ENCODE measurements at places on chromosomes 13 and 19.

GRCh38 chr19:31386806-31387205 is 37.6 kb upstream of the TSHZ3 start:
- DNase-seq = no peak

- no peak for DNase-seq
Observed at GRCh38 chr13:42388326-42388725, 116.4 kb downstream of the AKAP11 start.

GRCh38 chr13:111367340-111367739 is 46.9 kb downstream of the TEX29 start:
- DNase-seq = no peak

- no peak for DNase-seq
Observed at GRCh38 chr19:50902640-50903039, 8.6 kb downstream of the KLK4 start.

GRCh38 chr13:47437406-47437805 is 540.6 kb upstream of the HTR2A start:
- no peak for DNase-seq

DNA sequence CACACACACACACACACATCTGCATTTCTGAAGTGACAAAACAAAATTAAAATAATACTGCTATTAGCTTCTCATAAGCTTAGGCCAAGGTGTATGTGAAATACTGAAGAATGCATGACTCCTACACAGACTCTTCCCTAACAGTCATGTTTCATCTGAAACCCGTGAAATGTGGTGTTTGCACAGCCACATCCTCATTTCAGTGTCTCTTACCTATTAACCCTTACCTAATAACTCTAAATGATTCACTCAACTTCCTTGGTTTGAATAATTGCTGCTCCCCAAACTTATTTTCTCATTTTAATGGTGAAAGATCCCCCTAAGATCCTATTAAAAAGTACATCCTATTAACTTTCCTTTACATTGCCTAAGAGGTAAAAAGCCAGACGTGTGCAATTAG is 117.6 kb downstream of the MIPEP start:
- no peak for DNase-seq

- no peak for DNase-seq
Observed at GRCh38 chr19:17109962-17110598, 34.5 kb downstream of the MYO9B start.

DNA sequence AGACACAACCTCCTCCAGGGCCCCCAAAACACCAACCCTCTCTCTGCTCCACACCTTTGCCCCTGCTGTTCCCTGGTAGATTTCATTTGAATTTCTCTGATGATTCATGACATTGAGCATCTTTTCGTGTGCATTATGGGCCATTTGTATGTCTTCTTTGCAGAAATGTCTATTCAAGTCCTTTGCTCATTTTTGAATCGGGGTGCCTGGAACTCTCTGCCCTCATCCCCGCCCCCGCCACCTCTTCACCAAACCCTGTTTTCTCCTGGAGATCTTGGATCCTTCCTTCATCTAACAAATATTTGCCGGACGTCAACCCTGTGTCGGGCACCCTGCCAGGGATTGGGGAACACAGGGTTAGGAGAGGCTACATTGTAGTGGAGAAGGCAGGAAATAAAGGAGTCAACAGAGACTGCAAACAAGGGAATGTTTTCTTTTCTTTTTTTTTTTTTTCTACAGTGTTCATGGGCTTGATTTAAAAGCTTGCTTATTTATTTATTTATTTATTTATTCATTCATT is 25.5 kb upstream of the SLC1A5 start:
- no peak for DNase-seq

DNA sequence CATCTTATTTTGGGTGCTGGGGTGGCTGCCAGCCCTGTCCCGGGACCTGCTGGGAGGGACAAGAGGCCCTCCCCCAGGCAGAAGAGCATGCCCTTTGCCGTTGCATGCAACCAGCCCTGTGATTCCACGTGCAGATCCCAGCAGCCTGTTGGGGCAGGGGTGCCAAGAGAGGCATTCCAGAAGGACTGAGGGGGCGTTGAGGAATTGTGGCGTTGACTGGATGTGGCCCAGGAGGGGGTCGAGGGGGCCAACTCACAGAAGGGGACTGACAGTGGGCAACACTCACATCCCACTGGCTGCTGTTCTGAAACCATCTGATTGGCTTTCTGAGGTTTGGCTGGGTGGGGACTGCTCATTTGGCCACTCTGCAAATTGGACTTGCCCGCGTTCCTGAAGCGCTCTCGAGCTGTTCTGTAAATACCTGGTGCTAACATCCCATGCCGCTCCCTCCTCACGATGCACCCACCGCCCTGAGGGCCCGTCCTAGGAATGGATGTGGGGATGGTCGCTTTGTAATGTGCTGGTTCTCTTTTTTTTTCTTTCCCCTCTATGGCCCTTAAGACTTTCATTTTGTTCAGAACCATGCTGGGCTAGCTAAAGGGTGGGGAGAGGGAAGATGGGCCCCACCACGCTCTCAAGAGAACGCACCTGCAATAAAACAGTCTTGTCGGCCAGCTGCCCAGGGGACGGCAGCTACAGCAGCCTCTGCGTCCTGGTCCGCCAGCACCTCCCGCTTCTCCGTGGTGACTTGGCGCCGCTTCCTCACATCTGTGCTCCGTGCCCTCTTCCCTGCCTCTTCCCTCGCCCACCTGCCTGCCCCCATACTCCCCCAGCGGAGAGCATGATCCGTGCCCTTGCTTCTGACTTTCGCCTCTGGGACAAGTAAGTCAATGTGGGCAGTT is 8.6 kb downstream of the CALM3 start:
- no peak for DNase-seq

- no peak for DNase-seq
Observed at GRCh38 chr19:23509686-23510450, 114.6 kb upstream of the ZNF91 start.

DNA sequence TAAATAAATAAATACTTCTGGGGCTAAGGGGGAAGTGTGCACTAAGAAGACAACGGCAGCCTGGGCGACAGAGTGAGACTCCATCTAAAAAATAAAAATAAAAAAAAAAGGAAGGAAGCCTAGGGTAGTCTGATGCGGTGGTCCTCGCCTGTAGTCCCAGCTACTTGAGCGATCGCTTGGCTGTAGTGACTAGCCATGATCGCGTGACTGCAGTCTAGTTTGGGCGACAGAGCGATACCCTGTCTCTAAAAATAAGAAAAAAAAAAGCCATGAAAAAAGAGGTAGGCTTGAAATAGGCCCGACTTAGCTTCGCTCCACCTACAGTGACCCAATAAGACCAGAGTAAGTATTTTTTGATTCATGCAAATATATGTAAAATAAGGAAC is 661 bp upstream of the BABAM1 start:
- no peak for DNase-seq

DNA sequence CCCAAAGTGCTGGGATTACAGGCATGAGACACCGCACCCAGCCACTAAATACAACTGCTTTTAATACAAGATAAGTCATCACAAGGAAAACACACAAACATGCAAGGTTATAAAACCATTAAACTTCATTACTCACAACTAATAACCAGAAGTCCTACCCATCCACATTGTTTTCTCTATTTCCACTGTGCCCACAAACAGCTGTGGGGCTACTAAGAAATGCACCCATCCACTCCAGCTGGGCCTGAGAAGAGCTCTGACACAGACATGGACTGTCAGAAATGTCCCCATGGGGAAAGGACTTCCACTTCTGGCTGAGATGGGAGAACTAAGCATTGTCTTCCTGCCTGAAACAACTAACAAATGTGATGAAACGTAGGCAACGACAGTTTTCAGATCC is 17.2 kb downstream of the SAFB2 start:
- no peak for DNase-seq

- DNase-seq = no peak
Observed at GRCh38 chr19:10919352-10920287, 8.8 kb downstream of the YIPF2 start.

DNA sequence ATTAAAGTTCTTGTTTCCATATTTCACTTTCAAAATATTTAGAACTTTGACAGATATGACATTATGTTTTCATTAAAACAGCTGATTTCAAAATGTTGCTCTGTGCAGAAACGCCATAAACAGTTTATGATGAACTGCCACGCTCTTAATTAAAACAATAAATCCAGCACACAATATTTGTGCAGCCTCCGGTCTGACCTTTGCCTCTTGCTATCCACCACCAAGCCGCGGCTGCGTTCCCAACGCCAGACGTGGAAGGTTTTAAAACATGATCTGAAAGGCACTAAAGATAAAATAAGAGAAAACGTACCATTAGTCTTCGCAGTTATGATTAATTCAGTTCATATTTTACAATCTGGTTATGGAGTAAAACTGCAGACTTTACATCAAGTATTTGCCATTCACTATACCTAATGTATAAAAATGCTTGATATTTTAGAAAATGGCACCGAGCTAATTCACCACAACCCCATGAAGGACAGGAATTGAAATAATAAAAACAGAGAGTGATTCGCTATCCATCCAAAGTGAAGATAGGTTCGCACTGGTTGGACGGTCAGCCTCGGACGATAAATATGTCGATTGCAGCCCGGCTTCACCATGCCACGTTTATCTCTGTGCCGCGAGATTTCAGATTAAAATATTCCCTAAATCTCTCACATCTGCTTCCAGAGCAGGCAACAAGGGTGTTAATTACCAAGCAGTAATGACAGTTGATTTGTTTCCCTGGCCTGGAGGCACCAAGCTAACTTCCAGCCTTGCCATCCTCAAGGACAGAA is 103.3 kb upstream of the ZNF507 start:
- DNase-seq = no peak

DNA sequence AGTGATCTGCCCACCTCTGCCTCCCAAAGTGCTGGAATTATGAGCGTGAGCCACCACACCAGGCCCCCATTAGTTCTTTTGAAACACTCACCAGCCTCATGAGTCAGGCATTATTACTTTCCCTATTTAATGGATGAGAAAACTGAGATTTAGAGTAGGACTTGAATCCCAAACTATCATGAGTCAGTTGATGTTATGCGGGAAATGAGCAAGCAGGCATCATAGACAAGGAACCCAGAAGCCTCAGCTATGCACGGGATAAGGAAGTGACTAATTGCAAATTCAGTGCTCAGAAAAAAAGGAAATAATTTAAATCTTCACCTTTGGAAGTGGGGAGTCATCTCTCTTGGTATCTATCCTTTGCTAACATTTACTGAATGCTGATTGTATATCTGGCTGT is 217.5 kb downstream of the ABCC4 start:
- no peak for DNase-seq

- DNase-seq = no peak
Observed at GRCh38 chr13:97278435-97279411, 56.6 kb downstream of the MBNL2 start.

DNA sequence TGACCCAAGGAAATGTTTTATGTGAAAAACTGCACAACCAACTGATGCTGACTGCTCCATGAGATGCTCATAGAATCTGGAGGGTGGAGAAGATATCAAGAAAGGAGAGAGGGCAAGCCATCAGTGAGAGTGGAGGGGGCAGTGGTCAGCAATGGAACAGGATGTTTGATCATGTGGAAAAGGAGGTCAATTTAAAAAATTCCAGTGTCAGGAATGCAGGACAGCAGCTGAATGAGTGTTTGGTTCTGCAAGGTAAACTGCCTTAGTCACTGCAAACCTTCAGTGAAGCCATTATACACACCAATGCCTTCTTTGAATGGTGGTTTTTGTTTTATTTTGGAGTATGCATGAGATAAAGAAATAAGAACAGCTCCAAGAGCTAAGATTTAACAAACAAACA is 121.5 kb downstream of the FGF14 start:
- DNase-seq = no peak

DNA sequence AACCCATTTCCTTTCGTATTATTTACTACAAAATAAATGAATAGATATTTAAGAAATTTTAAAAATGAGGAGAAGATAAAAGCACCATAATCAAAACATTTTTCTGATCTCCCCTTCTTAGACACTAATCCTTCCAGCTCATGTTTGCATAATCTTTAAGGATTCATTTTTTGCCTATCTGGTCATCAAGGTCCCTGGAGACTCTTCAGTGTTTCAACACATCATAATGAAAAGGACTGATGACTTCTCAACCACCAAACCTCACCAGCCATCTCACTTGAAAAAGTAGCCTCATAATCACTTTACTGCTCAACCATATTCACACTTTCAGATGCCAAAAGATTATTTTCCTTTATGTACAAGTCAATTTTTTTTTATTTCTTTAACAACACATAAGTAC is 80.1 kb downstream of the DCLK1 start:
- no peak for DNase-seq

GRCh38 chr13:98508280-98508679 is 68.6 kb downstream of the STK24 start:
- DNase-seq = no peak

DNA sequence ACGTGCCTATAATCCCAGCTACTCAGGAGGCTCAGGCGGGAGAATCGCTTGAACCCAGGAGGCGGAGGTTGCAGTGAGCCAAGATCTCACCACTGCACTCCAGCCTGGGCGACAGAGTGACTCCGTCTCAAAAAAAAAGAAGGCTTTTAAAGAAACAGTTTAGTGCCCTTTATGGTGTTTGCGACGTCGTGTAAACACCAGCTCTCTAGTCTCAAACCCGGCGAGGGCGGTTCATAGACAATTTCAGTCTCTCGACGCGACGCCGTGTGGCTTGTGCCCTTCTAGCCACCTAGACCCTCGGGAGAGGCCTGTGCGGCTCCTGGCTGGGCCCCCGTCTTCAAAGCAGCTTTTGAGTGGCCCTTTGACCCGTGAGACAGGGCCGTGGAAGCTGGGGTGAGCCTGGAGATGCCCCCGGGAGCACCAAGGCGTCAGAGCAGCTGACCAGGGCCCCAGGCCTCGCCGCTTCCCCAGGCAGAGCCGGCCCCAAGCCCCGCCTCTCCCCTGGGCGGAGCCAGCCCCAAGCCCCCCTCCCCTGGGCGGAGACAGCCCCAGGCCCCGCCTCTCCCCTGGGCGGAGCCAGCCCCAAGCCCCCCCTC is 5.0 kb upstream of the MADCAM1 start:
- no peak for DNase-seq

- peak; percentile 39 for DNase-seq
Observed at GRCh38 chr19:46637224-46637623, 1.2 kb upstream of the GNG8 start.

- DNase-seq = no peak
Observed at GRCh38 chr13:79108914-79109643, 297.0 kb downstream of the RBM26 start.

DNA sequence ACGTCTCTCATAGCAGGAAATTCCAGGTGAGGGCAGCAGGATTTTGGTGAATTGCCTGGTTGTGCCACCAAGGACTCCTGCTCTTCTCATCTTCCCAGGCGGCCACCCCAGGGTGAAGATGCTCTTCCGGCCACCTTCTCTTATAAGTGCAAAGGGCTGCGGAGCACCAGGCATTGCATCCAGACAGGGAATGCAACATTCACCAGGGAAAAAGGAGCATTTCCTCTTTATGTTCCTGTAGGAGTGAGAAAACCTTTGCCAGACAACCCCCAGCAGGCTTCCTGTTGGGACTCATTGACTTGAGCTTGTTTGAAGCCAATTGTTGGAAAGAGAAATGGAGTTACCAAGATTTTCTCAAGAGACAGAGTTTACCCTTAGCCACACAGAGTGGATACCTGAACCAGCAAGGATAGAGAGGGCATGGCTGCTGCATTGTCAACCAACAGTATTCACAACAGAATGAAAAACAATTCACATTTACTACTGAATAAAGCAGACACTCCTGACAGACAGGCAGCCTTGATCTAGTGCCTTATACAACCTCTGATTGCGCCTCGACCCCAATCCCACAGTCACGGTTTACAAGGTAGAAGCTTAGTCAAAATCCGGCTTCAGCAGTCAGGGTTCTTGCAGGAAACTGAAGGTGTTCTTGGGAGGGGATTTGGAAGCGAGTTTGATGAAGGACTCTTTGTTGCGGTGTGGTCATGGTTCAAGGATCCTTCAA is 1.8 kb upstream of the ATP11A start:
- DNase-seq = no peak
